ENCODE measurements at places on chromosomes 7 and 10.

GRCh38 chr10:106175760-106176377 lies 988.6 kb downstream of the SORCS1 start:
- DNase-seq = peak; percentile 58

DNA sequence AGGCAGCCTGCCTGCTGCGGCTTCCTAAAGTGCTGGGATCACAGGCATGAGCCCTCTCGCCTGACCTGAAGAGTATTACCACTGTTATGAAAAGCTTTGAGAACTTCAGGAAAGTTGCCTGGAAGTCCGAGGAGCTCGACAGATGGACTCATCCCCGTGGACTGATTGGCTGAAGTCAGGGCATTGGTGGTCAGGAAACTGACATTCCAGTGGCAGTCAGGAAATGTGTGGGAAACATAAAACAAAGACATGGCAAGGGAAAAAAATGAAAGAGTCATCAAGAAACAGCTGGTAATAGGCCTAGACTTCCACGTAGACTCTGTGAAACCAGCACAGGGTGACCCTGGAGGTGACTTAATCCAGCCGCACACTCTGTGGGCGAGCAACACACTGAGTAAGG lies 123.3 kb downstream of the CDH23 start:
- DNase-seq = no peak

DNA sequence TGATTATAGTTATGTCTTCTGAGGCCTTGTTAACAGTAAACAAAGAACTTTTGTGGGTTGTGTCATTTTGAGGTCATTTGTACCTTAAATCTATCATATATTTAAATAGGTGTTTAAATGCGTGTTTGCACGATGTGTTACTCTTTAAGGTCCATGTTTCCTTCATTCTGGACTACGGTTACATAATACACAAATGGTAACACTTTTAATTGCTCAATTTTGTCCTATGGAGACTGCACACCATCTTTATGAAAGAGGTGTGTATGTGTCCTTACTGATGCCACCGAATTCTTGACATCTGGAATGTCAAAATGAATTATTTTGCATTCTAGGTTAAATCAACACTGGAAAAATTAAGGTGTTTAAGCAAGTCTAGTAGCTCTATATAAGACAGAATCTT lies 1.7 kb downstream of the PALS2 start:
- DNase-seq = no peak

- DNase-seq = peak; percentile 19
Observed at GRCh38 chr10:3339531-3339950, 167.0 kb upstream of the PITRM1 start.

DNA sequence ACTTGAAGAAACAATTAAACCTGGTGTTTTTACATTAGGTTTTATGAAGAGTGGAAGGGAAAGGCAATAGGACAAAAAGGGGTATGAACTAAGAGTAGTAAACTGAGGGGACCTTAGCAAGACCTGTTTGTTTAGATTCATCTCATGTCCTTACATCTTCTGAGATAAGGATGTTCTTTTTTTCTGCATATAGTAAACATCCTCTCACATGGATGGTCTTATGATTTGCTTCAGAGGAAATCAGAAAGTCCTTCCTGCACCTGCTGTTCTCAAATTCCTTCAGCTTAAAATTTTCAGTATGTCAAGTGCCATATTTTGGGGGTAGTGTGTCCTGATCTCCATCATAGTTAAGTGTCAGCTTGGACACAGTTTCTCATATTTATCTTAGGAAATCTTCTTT lies 232.6 kb downstream of the ADK start:
- no peak for DNase-seq

GRCh38 chr10:84200537-84201243 lies 6.4 kb downstream of the CDHR1 start:
- DNase-seq = no peak

- no peak for DNase-seq
Observed at GRCh38 chr7:55131142-55131929, 112.5 kb downstream of the EGFR start.

GRCh38 chr7:123748171-123748733 lies 551 bp downstream of the WASL start:
- DNase-seq = peak; percentile 72

GRCh38 chr10:117408436-117409384 lies 33.5 kb upstream of the PDZD8 start:
- DNase-seq = no peak

- DNase-seq = no peak
Observed at GRCh38 chr7:155724327-155725005, 80.0 kb downstream of the RBM33 start.

- DNase-seq = no peak
Observed at GRCh38 chr10:96244354-96244753, 27.0 kb downstream of the BLNK start.

GRCh38 chr7:43099750-43100149 lies 12.7 kb upstream of the HECW1 start:
- DNase-seq = no peak

DNA sequence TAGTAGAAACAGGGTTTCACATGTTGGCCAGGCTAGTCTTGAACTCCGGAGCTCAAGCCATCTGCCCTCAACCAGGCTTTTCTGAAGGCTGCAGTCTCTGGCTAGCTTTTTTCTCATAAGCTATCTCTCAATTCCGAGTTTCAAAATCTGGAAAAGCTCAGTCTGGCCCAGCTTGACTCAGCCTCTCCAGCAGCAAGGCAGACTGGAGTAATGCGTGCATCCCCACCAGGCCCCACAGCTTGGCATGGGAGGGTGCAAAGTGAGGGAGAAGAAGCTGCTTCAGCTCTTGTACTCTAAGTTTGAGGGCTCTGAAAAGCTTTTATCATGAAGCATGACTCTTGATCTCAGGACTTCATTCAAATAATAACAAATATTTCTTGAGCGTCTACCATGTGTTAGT lies 4.8 kb downstream of the DHTKD1 start:
- DNase-seq = no peak

DNA sequence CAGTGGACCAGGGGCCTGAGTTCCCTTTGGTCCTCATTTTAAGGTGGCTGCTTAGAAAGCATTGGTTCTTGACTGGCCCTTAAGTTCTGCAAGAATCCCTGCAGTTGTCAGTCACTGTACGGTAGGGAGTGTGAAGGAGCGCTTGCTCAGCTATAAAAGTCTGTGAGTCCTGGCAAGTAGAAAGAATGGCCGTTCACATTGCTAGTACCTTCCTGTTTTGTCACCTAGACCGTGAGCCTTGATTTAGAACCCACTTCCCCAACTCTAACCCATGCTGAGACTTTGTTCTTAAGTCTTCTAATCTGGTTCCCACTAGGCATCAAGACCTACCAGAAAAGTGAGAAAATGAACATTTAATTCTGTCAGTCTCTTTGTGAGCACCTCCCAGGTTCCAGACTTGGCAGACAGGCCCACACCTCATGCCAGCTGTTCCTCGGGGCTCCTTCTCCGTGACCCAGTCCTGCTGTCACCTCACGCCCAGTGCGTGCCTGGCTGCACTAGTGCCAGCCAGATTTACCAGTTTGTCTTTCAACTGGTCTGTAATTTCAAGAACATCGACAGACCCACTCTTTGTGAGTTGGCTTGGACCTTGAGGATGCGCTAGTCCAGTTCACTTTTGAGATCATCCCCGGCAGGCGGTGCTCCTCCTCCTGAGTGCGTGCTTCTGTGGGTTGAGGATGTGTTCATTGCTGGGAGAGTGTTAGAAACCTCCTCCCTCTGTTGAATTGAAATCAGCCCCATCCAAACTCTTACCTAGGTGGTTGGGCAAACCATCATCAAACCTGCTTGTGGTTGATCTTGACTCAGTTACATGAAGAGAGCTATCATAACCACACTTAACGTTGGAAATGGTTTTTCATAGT lies 78.5 kb downstream of the SHH start:
- DNase-seq = no peak

- peak; percentile 56 for DNase-seq
Observed at GRCh38 chr7:134645935-134646334, 718 bp upstream of the BPGM start.

DNA sequence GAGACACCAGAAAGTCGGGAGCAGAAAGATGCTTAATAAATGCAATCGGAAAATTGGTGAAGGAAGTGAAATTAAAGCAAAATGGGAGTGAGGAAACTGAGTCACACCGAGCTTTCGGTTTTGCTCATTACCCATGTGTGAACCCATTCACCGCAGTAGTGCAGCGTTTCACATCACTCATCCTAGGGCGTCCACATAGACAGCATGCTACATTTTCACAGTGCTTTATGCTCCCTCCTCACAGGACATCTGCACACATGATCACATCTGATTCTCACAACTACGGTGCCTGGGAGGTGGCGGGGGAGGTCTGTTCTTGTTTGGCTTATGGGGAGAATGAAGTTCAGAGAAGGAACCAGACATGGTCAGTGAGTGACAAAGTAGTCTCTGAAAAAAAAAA lies 36.6 kb upstream of the ATP6V0A4 start:
- DNase-seq = no peak

DNA sequence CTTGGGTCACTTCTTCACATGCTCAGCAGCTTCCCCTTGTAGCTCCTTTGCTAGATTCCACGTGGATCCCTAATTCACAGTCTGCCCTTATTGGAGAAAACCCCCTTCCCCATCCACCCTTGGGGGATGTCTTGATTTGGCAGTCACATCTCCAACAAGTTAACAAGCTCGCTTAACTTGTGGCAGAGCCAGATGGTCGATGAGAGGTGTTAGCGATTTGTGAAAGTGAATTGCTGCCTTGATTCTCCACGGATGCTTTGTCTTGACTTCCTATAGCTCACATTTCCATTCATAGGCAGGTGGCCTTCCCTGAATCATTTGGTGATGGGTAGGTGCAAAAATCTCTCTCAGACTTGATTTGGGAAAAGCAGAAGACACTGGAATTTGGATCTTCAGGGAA lies 387.9 kb downstream of the TCERG1L start:
- DNase-seq = no peak

DNA sequence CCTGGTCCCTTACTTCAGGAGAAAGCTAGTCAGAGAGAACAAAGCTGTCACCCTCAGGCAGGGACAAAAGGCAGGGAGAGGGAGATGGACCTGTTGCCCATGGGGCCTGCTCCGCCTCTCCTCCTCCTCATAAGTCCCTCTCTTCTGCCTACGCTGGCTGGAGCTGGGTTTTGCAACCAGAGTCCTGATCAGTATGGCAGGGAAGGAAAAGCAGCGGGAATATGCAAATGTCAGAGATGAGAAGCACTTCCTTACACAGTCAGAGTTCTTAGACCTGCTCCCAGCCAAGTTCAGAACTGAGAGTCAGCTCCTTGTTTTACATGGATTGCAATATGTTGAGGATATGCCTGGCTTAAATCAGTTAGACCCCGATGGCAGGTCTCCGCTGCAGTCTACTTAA lies 231.1 kb downstream of the ADAM12 start:
- no peak for DNase-seq

DNA sequence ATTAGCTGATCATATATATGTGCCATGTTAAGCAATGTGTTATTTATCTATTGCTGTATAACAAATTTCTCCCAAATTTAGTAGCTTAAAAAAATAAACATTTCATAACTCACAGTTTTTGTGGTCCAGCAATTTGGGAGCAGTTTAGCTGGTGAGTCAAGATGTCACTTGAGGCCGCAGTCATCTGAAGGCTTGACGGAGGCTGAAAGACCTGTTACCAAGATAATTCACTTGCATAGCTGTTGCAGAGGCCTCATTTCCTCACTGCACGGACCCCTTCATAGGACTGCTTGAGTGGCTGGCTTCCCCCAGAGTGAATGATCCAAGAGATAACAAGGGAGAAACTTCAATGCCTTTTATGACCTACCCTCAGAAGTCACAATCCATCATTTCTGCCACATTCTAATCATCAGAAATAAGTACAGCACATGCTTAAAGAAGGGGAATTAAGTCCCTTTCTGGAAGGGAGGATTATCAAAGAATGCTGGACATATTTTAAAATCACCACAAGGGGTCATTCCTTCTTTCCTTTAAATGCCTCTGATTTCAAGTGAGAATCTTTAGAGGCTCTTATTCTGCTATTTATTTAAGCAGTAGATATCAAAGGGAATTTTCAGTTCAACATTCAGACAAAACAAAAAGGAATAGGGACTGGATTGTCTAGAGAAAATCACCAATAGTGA lies 10.5 kb upstream of the SRPK2 start:
- peak; percentile 72 for DNase-seq

GRCh38 chr10:120493411-120494312 lies 36.6 kb downstream of the PLPP4 start:
- DNase-seq = no peak

DNA sequence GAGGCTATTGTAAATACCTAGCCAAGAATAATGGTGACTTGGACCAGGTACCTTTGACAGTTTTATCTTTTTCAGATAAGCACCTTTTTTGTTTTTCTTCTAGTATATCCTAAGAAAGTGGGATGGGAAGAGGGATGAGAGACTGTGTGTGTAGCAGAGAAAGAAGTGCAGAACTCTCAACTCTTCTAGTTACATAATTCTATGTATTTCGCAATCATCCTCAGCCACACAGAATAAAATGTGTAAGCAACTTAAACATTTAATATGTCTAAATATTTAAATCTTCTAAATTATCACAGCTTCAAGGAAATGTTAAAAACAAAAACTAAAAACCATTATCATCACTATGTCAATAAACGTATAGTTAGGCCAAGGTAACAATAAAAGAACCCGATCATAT lies 42.6 kb upstream of the GSAP start:
- DNase-seq = peak; percentile 43

DNA sequence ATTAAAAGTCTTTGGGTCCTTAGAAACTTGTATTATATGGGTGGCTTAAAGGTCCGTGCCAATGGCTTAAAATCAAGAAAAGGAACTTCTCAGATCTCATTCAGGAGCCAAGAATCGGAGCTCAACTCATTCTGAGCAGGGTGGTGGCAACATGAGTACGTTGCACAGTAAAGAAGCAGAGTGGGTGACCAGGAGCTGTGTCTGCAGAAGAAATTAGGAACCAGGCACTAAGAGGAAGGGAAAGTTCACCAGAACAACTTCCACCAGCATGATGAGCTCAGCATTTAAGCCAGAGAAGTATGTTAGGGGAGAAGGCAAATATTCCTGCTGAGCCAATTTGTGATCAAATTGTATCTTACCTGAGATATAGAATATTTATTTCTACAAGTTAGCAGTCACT lies 236.0 kb upstream of the NRP1 start:
- no peak for DNase-seq

- no peak for DNase-seq
Observed at GRCh38 chr7:148500978-148501377, 89.6 kb upstream of the C7orf33 start.

Data from adipocyte (in vitro differentiated cells).